ENCODE measurements at places on chromosomes 12 and 14.
A peak's percentile ranks its signal among the peaks of the same experiment; 100 is the strongest.

GRCh38 chr12:91355150-91356006 is 172.8 kb upstream of the DCN start:
- DNase-seq = peak; percentile 9

- DNase-seq = no peak
Observed at GRCh38 chr12:124866883-124867400, 3.3 kb upstream of the SCARB1 start.

DNA sequence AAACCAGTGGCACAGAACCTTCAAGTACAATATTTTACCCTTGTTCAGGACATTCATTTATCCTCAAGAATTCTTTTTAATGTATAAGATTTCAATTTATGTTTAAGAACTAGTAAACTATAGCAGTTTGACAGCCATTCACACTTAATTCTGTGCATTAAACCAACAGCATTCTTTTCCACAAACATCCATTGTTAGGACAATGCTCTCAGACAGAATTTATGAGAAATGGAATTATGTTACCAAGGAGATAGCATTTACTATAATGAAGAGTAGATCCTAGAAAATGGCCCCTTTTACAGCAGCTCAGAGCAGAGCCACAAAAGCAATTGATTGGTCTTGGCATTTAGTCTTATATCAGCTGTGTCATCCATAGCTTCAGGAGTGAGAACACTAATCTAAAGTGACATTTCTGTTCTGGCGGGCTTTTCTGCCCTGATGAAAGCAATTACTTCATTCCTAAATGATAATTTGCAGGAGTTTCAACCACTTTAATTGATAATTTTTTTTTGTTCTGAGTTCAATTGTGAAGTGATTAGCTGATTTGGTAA is 268.9 kb downstream of the NPAS3 start:
- no peak for DNase-seq

DNA sequence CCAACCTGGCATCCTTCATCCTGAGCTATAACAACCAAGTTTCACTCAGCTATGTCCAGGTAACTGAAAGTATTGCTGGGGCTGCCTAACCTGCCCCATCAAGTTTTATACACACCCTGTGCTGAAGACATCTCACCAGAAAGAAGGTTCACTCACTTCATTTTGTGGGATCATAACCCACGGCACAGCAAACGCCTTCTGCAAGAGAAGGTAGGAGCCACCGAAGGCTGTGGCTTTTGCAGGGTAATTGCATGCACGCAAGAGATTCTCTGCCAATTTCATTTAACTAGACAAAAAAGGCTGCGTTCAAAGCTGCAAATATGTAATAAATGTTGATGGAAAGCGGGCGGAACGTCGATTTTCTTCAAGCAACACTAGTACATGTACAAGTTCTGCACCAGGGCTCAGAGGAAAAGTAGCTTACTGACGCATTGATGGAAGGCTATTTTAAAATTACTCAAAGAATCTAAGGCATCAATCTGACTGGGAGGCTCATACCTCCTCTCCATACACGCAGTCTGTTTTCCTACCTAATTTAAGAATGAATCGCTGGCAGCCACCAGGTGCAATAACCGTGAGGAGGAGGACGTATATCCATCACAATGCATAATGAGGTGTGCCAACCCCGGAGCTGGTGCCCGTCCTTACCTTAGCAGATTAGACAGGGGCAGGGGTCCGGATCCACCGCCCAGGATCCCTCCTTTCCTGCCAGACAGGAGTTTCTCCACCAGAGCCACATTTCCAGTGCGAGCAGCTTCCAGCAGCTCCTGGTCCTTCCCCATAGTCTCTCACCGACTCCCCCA is 1.1 kb downstream of the ANKS1B start:
- DNase-seq = no peak

DNA sequence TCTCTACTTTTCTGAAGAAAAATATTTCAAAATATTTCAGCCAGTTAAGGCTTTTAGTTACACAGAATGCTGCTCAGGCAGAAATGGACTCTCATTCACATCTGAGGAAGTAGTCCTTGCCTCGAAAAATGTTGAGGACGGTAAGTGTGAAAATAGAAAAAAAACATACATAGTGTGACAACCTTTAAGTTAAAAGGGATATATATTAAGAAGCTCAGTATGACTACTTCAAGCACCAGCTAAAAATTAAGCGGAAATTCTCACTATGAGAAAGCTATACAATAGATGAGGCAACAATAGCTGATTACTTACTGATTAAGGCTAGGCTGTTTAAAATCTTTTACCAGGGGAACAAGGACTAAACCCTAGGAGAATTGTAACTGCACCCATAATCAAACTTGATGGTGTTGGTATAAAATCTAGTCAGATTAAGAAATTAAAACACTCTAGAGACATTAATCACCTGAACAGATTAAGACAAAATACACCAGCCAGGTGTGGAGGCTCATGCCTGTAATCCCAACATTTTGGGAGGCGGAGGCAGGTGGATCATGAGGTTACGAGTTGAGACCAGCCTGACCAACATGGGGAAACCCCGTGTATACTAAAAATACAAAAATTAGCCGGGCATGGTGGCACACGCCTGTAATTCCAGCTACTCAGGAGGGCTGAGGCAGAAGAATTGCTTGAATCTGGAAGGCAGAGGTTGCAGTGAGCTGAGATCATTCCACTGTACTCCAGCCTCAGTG is 53.9 kb downstream of the HNRNPC start:
- no peak for DNase-seq
